ENCODE measurements at places on chromosomes 6 and 20.

DNA sequence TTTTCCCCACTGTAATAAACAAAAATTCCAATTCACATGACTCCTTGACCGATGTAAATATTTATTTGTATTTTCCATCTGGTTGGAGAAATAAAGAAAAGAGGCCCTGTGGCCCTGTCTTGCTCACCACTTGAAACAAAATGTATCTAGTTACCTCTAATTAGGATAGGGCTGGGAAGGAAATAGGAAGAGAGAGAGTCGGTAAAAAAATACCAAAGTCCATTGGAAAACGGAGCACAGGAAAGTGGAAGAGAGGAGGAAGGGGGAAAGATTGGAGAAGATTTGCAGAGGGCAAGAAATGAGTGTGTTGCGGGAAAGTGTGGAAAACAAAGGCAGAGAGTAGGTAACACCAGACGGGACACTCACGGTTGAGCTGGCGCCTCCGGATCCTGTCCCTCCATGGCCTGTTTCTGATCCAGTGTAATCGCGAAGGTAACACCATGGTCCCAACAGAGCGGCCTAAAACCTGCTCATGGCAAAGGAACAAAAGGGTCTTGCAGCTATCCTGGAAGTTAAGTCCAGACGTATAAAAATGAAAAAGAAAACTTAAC lies 105.8 kb upstream of the RIPOR2 start:
- DNase-seq, result no peak

GRCh38 chr20:11032611-11033010 lies 358.8 kb upstream of the JAG1 start:
- no peak for DNase-seq

DNA sequence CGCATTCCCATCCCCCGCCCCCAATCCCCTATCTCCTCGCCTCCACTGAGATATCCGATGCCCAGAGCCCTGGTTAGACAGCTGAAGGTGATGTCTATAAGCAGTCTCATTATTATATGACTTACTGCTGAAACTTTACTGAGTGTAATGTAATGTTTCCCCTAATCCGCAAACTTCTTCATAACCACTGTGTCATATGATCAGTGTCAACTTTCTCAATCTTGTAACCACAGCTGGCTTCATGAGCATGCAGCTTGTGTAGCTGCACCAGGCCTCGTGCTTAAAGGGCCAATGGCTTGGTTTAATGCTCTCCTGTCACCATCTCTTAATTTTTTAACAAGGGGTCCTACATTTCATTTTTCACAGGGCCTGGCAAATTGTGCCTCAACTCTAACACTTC lies 8.1 kb downstream of the ASIP start:
- peak; percentile 65 for DNase-seq

GRCh38 chr20:53736757-53737395 lies 143.2 kb upstream of the ZNF217 start:
- peak; percentile 76 for DNase-seq

DNA sequence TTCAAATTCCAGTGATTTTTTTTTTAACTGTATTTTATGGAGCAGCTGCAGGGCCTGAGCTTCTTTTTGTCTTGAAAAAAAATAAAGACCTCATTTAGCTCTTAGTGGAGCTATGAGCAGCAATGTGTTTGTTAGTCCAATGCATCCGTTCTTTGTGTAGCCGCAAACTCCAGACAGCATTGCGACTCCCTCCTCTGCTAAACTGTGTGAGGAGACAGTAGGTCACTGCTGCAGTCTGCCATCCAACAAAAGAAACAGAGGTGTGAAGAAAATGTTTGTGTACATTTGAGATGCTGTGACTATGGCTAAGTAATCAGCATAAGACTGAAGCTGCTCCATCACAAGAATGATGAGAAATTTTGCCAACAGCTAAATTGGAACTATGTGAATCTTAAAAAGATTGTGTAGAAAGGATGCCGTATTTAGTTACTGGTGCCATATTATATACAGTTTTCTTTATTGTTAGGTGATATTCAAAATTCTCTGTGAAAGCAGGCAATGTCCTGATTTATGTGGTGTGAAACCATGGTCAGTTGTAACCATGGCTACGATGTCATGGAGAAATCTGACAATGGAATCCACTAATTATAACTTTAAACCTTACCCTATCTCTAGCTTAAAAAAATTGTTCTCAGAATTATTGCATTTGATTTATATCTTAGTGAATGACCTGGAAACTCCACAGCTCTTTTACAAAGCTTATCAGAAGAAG lies 428.8 kb upstream of the EPHA7 start:
- DNase-seq, result no peak

DNA sequence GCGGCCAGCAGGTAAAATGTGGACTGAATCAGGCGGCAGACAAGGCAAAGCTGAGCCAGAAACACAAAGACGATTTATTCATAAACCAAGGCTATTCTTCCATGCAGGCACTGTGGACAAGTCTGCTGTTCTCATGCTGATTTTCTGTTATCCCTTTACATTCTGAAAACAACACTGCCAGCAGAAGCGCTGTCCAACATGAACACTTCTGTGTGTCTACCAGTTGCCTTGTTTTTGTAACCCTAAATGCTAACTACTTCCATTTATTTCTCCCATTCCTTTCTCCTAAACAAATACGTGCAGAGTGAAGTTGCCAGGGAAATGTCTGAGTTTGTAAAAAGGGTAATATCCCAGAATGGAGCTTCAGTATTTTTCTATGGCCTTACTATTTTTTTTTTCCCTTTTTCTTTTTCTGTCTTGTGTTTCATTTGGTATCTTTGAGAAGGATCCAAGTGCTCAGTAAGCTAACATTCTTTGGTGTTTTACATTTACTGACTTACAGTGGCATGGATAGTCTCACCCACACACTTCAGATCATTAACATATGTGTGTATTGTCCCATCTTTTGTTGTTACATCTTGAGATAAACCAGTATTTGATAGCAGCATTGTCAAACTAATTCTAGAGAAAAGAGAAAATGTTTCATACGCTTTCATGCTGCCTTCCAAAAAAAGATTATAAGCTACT lies 1308.9 kb upstream of the MAP3K7 start:
- DNase-seq, result no peak

- peak; percentile 24 for DNase-seq
These were observed 677.7 kb downstream of the DOK5 start for GRCh38 chr20:55153001-55153645.

- DNase-seq, result no peak
These were observed 14.4 kb upstream of the TTPAL start for GRCh38 chr20:44461142-44461802.

DNA sequence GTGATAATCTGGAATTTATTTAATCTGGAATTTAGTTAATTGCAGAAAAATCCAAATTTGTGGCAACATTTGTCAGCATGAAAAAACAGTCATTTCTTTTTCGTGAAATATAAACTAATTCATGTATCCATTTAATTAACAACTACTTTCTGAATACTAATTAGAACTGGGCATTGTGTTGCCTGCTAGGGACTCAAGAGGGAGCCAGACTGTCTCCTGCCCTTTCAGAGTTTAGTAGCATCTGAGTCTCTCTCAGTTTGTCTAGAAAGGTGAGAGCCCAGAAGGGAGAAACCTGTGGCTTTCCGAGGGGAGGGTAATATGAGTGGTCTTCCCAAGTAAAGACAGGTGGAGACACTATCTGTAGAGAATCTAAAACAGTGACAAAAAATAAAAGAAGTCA lies 210.9 kb upstream of the HDDC2 start:
- DNase-seq, result no peak

- DNase-seq, result no peak
These were observed 261.3 kb downstream of the ESR1 start for GRCh38 chr6:152068622-152069261.

GRCh38 chr6:80976336-80976735 lies 776.1 kb downstream of the TENT5A start:
- DNase-seq, result no peak

All from fibroblast of skin of abdomen (primary cell).